Kidney (tissue), 22 donors: ENCODE measurements at places on chromosomes 6 and 20. TPM values are rescaled to one million over a fixed set of nuclear protein-coding genes. Genes with fewer than 3 reads are reported as not detected.

DNA sequence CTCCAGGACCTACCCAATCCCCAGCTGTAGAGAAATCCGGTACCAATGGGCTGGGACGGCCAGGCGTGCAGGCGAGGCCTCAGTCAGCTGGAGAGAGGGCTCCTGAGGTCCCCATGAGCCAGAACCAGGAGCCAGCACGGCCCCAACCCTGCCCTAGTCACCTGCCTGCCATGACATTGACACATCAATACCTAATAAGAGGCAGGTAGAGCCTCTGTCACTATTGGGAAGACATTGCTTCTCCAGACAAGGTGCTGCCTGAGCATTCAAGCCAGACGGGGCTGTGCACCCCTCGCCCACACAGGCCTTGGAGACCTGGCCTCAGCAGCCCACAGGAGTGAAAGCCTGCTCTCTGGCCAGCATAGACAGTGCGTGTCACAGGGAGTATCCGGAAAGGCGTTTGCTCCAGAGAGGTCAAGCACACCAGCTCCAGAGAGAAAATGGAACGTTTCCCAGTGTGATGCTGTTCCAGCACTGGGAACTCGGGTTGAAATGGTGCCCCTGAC is 3.5 kb downstream of the DLL1 start:
- no peak for DNase-seq

DNA sequence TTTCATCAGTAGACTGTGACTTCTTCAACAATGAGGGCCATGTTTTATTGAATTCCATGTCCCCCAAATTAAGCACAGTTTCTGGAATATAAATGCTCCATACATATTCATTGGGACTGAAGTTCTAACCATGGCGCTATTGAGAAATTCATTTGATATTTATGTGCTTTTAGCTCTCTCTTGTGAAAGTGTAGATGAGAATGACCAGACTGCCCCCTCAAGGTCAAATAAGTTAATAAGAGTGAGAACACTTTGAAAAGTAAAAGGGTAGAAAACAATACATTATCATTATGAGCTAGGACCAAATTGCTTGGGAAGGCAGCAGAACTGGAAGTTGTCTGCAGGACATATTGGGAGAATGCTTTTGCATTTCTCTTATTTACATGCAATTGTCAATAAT is 597.9 kb downstream of the EPM2A start:
- no peak for DNase-seq

DNA sequence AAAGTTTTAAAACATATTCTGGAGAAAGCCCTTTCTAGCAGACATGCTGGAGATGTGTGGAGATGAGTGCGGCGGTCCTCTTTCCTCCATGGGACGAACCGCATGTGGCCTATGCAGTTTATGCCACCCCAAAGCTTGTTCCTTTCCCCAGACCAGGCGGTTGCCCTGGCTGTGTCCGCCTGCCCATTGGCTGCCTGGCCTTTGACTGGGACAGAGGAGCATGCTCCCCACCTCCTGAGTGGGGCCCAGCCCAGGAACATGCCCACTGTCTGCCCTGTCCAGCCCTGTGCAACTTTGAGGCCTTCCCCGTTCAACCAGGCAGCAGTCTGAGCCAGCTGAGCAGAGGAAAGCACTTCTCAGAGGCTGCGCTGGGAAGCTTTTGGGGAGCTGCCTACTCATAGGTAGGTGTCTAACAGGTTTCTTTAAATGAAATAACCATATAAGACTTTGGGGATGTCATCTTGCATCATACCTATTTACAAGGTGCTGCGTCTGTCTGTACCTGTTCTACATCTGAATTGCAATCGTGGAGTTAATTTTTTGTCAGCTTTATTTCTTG is 20.6 kb downstream of the FOXC1 start:
- no peak for DNase-seq

DNA sequence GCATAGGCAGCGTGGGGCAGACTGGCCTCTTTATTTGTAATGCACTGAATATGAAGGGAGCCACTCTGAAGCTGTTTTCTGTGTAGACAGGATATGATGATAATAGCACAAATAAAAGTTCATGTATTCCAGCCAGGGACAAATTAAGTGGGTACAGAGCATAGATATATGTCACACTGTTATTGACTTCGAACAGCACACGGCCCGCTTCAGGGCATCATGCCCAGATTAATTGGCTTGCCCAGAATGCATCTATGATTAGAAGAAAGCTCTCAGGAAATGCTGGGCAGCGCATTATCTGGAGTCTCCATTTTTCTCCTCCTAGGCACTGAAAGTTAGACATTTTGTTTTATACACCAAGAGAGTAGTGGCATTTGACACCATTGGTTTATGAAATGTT is 26.3 kb upstream of the SASH1 start:
- DNase-seq, result no peak

GRCh38 chr6:15338476-15338875 is 92.6 kb downstream of the JARID2 start:
- no peak for DNase-seq

DNA sequence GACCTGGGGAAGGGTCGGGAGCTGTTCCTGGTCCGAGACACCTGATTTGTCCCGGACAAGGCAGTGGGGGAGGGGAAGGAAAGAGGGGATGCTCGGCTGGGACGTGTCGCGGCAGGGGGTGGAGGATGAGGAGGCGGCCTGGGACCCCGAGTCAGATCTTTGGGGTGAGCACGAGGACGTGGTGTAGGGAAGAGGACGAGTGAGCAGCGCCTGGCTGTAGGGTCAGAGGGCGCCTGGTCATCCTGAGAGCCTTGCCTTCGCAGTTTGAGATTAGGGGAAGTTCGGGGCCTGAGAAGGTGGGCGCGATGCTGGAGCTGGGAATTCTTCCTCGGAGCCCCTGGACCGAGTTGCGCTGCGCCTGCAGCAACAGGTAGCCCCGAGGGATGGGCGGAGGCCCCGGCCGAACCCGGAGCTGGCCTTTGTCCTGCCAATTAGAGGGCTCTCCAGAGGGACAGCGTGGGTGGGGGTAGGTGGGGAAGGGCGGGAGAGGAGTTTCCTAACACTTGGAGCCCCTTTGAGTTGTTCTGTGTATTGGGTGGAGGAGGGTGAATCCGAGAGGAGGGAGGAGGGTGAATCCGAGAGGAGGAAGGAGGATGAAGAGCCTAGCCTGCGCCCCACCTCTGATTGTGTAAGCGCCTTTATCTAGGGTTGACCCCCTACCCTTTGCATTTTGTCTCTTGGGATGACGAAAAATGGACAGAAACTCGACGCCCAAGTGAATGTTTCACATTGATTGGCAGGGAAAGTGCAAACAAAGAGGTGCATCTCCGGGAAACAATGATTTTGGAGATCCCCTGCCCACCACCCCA is 72.0 kb downstream of the SOX4 start:
- DNase-seq, result peak; percentile 65

DNA sequence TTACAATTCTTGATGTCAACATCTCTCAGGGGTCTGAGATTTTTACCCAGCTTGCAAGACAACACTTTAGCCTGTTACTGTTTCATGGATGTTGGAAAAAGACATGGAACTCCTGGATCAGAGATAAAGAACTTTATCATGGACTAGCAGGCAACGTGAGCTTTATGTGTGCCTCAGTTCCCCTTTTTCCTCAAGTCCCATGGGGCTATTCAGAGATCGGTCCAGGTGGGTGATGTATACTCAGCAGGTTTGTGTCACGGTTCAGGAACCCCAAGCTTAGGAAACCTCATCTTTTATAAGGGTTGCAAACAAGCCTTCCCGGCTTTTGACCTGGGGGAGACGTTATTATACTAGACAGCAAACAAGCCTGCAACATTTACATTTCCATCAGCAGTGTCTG is 15.0 kb downstream of the AFG1L start:
- no peak for DNase-seq

GRCh38 chr20:40319741-40320516 is 369.1 kb downstream of the MAFB start:
- no peak for DNase-seq

GRCh38 chr20:45920462-45921336 is 8.7 kb upstream of the PLTP start:
- DNase-seq, result no peak

GRCh38 chr6:122735582-122735981 is 43.9 kb upstream of the FABP7 start:
- DNase-seq, result no peak

DNA sequence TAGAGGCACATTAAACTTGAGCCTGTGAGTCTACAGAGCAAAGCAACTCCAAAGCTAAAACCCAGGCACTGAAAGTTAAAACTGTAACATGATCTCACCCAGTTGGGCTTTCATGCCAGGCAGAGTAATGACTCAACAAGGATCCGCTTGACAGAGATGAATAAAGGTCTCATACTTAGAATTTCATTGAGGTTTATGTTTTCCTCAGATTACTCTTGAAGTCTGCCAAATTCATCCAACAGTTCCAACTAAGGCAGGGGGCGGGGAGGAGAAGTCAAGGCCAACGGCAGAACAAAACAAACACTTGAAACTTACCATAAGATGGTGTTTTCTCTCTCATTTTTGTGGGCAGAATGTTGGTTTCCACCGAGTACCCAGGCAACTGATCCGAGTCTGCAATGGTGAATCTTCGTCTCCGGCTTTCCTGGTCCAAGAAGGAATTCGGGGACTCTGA is 54.0 kb upstream of the IPCEF1 start:
- peak; percentile 96 for DNase-seq

- DNase-seq, result no peak
Observed at GRCh38 chr20:38536310-38536709, 44.7 kb upstream of the ADIG start.

SLC22A16 gene
- not detected for polyA plus RNA-seq

PRELID3B gene
- polyA plus RNA-seq, result 26.4 TPM

KCNK16 gene
- polyA plus RNA-seq, result not detected
